ENCODE measurements at places on chromosomes 11 and 22.

DNA sequence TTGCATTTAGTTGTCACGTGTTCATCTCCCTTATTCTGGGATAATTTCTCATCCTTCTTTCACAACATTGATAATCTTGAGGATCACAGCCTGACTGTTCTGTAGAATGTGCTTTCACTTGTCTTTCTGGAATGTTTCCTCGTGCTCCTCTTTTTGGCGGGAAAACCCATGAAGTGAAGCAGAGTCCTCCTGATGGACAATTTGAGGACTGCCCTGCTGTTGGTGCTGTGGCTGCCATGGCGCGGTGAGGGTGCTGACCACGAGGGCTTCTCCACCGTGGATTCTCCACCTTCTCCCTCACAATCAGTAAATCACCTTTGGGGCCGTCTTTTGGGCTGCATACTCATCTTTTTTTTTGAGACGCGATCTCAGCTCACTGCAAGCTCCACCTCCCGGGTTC is 946.9 kb downstream of the BRD1 start:
- DNase-seq: no peak

GRCh38 chr22:17893900-17894535 is 119.7 kb upstream of the BID start:
- no peak for DNase-seq

DNA sequence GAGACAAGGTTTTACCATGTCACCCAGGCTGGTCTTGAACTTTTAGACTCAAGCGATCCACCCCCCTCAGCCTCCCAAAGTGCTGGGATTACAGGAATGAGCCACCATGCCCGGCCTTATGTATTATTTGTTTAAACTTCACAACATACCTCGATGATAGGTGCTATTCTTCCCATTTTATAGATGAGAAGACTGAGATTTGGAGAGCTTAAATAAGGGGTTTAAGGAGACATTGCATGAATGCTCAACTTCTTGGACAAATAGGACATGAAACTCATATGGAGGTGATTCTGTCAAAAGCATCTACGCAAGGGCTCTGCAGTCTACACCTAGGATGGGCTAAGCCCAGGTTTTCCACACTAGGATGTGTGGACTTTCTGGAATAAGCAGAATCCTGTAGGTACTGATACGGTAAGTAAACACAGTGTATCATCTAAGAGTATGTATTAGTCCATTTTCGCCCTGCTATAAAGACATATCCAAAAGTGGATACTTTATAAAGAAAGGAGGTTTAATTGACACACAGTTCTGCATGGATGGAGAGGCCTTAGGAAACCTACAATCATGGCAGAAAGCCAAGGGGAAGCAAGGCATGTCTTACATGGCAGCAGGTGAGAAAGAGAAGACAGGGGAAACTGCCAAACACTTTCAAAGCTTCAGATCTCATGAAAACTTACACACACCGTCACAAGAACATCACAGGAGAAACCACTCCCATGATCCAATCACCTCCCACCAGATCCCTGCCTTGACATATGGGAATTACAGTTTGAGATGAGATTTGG is 62.8 kb upstream of the CAPRIN1 start:
- DNase-seq: peak; percentile 11

GRCh38 chr22:25689631-25690030 is 52.4 kb upstream of the MYO18B start:
- DNase-seq: no peak

GRCh38 chr11:60774726-60775125 is 10.4 kb upstream of the MS4A10 start:
- no peak for DNase-seq

- DNase-seq: no peak
Measured at GRCh38 chr11:13674799-13675509, 6.5 kb downstream of the FAR1 start.

GRCh38 chr11:31509051-31509428 is 382 bp downstream of the IMMP1L start:
- no peak for DNase-seq

GRCh38 chr22:46679706-46680269 is 58.3 kb downstream of the CERK start:
- no peak for DNase-seq

DNA sequence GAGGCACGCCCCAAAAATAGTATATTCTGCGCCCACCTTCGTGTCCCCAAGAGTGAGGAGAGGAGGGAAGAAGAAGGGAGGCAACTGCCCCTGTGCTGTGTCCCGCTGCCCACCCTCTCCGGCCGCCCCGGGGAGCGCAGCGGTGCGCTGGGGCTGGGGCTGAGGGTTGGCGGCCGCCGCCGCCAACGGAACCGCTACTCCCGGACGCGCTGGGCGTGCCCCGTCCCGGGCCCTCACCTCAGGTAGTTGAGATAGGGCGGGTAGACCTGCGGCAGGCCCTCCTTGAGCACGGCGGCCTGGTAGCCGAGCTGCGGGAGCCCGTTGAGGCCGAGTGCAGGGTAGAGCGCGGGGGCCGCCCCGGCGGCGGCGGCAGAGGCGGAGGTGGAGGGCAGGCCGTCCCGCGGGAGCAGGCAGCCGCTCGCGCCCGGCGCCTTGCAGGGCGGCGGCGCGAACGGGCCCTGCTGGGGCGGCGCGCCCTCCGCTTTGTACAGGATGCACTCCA is 2.4 kb downstream of the PGR start:
- DNase-seq: no peak

- DNase-seq: no peak
Measured at GRCh38 chr22:43343262-43343669, at the start of gene SCUBE1. Gene SCUBE1 (minus strand): TSS chr22:43343372. CDS start chr22:43343261, 111 bp downstream.

DNA sequence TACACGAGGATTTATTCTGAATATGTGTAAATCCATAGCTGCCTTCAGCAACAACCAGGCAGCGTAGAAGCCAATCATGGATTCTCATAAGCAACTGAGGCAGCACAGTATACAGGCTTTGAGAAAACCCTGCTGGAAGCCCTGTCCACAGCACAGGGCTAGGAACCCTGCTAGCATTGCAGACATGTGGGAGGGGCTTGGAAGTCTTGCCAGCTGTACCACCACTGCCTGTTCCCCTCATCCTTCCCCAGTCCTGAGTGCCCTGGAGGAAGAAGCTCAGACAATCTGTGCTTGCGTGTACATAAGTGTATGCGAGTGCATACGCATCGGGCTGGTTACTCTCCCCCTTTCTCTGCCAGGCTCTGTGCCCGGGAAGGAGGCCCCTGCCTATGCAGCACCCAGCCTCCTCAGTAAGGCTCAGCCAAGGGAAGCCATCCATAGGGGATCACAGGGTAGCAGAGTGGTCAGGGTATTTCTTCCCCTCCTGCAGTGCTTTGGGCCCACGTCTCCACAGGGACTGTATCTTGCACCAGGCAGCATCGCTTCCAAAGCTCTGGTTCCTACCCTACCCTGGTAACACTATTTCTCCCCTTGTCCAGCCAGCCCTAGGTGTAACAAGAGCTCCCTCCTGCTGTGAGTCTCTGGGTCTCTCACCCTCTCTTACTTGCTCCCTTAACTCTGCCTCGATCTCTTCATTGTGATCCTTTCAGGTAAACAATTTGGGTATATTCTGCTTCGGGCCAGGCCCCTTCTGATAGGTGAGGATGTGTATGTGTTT is 90.5 kb downstream of the GALNT18 start:
- DNase-seq: no peak

DNA sequence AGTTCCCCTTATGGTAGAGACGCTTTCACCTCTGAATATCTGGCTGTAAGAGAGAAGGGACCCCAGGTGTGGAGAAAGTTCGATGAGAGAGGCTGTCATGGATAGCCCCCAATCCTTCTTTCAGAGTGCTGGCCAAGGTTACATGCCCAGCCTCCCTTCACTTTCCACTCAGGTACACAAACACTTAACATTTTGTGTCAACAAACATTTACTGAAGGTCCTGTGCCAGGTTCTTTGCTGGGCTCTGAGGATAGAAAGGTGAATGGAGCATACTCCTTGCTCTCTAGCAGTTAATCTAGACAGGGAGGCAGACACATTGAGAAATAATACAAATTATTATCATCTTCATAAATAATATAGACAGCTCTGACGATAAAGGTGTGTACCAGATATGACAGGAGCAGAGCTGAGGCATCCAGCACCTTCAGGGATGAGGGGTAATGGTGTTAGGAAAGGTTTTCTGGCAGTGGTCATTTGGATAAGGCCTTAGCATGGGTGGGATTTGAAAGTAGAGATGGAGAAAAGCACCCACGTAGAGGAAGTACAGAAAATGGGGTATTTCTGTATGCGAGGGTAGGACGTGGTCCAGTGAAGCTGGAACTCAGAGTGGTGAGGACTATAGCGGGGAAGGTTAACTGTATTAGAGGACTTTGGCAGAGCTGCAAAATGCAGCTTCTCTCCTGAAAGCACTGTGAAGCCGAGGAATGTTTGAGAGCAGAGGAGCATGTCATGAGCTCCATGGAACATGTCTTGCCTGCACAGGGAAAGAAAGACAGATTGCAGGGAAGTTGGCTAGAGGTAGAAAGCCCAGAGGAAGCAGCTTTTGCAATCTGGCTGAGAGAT is 19.6 kb downstream of the PPFIBP2 start:
- DNase-seq: no peak

DNA sequence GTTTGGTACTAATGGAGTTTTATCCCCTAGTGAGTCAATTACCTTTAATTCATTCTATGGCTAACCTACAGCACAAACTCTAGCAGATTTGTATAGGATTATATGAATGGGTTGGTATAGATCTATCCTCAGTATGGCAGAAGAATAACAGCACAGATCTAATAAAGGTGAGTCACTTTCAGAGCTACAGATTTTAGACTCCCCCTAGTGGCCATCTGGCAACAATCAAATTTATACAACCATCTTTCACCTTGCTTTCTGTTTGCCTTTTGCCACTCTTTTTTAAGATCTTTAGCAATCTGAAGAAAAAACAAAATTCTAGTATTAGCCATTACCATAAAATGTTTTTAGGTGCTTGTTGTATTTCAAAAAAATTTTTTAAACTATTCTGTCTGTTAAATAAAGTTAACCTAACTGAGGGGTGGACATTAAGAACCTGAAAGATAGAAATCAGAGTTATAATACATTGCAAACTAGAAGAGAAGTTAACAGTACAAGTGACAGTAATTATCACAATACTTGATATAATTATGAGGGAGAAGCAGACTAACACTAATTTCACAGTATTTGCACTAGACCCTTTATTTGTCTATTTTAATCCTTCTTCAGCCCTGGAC is 25.8 kb downstream of the DDIAS start:
- no peak for DNase-seq

GRCh38 chr11:59891781-59892181 is 13.2 kb downstream of the OOSP3 start:
- no peak for DNase-seq

GRCh38 chr22:27639248-27640086 is 162.1 kb downstream of the MN1 start:
- no peak for DNase-seq

DNA sequence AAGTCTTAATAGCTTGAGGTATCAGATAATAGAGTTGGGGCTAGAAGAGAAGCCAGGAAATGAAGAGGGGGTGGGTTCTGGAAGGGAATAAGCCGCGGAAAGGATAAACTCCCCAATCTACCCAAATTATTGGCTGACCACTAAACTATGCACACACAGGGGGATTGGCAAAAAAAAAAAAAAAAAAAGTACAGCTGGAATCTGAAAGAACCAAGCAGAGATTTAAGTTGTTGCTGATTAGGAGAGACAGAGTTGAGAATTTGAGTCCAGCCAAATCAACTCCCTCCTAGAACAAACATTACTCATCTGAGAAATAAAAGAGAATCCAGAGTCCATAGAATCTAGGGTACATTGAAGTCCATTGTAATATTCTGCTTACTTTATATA is 134.9 kb downstream of the CCDC81 start:
- no peak for DNase-seq

GRCh38 chr11:107102692-107103477 is 84.6 kb upstream of the GUCY1A2 start:
- no peak for DNase-seq

DNA sequence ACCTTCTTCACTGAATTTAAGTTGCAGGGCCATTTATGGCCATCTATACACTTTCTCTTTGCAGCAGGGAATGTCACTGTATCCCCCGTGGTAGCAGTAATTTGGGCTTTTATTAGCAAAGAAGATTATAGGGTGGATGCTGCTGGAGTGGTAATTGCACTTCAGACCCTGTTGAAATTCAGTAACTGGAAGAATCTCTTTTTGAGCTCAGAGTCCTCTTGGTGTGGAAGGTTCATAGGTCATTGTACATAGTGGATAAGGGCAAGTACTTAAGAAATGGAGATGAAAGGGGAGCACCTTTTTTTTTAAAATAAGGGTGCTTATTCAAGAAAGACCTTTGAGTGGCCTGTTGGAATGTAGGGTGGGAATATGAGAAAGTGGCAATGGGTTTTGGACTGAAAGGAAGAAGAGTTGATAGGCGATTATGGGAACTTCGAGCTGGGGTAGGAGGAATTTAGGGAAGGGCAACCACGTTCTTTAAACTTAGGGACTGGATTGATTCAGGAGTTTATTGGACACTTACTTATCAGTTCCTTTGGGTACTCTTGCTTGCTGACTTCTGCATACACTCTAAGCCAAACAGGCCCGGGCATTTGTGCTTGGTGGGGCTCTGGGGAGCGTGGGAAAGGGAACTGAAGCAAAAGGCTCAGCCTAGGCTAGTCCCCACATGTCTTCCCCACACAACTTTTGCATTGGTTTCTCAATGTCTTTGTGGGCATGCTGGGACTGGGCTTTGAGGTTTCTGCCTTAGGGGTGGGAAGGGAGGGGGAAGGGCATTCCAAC is 26.5 kb downstream of the CTNND1 start:
- DNase-seq: peak; percentile 78

GRCh38 chr22:24096758-24097115 is 84.5 kb upstream of the SUSD2 start:
- DNase-seq: no peak

DNA sequence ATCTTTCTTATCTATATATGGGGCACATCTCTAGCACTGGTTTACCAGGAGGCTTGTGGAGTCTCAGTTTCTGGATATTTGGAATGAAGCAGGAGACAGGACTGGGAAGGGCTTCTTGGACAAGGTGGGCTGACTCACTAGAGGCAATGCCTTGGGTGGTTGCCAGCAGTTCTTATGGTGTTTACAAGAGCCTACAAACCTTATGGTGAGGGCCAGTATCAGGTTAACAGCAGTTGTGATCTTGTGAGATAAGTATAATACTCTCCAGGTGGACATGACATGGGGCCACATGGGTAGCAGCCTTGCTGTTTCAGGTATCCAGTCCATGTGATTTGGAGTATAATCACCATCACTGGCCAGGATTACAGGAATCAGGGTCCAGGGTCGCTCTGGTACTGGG is 10.2 kb downstream of the FUT4 start:
- no peak for DNase-seq

GRCh38 chr11:10855295-10855694 is 2.6 kb downstream of the ZBED5 start:
- DNase-seq: no peak

Measured in keratinocyte (primary cell).